ENCODE measurements at places on chromosomes 2 and 18. TPM values are rescaled to one million over a fixed set of nuclear protein-coding genes. Genes with fewer than 3 reads are reported as not detected.

DNA sequence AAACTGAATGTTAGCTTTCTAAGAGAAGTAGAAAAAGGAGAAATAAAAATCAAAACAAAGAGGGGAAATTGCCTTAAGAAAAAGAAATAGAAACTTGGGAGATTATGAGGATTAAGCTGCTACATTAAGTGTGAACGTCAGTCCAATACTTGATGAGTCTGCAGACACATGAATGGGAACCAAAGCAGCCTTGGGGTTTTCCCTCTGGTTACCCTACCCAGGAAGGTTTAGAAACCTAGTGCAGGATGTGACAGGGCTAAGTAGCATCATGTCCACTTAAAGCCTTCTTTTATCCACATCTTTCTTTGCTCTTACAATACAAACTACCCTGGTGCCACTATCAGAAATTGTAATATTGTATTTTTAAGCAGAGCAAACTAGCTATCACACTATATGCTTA is 22.3 kb downstream of the SLC35F5 start:
- H3K27ac ChIP-seq: no peak overlapping the region
- DNase-seq: no peak
- H3K4me1 ChIP-seq: no peaks in the 10 kb centered on the region
- H3K36me3 ChIP-seq: peaks cover 16% of the 10 kb centered on the region

GPBAR1 gene
- not detected for total RNA-seq

CD8A gene
- total RNA-seq: not detected

GRCh38 chr2:172336681-172337080 is 90.7 kb upstream of the ITGA6 start:
- no peaks in the 10 kb centered on the region for H3K27me3 ChIP-seq
- H3K36me3 ChIP-seq: no peaks in the 10 kb centered on the region
- H3K4me1 ChIP-seq: peaks cover 25% of the 10 kb centered on the region

- DNase-seq: peak; percentile 65
- peaks cover 35% of the 10 kb centered on the region for H3K36me3 ChIP-seq
- H3K4me1 ChIP-seq: peaks cover 40% of the 10 kb centered on the region
- H3K4me3 ChIP-seq: no peak overlapping the region
- no peak overlapping the region for H3K27ac ChIP-seq
- H3K27me3 ChIP-seq: no peaks in the 10 kb centered on the region
These were observed 39.0 kb downstream of the IRS1 start for GRCh38 chr2:226760412-226761194.

- no peak overlapping the region for H3K4me3 ChIP-seq
- no peak for DNase-seq
- H3K27ac ChIP-seq: no peak overlapping the region
- H3K36me3 ChIP-seq: no peaks in the 10 kb centered on the region
- peaks cover 8% of the 10 kb centered on the region for H3K4me1 ChIP-seq
- H3K27me3 ChIP-seq: no peaks in the 10 kb centered on the region
These were observed 95.4 kb downstream of the CDK15 start for GRCh38 chr2:201901786-201902185.
